ENCODE measurements at places on chromosomes 6 and 20.

- no peak for DNase-seq
Observed at GRCh38 chr20:23971310-23971709, 17.3 kb downstream of the GGTLC1 start.

DNA sequence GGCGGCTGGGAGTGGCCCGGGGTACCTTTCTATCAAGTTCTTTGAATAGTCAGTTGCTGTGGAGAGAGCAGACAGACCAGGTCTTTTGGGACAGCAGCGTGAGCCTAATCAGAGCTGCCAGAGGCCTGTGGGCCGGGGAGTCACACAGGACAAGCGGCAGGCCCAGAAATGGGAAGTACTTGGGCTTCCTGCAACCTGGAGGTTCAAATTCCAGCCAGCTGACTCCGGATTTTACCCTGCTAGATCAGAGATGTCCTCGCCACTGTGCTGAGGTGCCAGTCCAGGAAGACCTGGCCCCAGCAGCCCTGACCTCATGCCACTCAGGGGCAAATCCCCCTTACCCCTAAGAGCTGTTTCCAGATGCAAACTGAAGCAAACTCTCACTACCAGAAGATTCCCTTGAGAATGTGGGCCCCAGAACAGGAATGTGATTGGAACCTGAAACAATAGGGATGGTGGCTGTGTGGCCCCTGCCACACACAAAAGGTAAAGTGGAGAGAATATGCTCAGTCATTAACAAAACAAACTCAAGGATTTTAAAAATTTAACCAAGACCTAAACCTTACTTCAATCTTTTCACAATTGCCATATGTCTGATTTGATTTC is 9.7 kb downstream of the BEND3 start:
- no peak for DNase-seq

- DNase-seq, result no peak
Observed at GRCh38 chr6:75101896-75102295, 104.0 kb downstream of the COL12A1 start.

- DNase-seq, result no peak
Observed at GRCh38 chr20:38271608-38272120, 11.1 kb upstream of the KIAA1755 start.

DNA sequence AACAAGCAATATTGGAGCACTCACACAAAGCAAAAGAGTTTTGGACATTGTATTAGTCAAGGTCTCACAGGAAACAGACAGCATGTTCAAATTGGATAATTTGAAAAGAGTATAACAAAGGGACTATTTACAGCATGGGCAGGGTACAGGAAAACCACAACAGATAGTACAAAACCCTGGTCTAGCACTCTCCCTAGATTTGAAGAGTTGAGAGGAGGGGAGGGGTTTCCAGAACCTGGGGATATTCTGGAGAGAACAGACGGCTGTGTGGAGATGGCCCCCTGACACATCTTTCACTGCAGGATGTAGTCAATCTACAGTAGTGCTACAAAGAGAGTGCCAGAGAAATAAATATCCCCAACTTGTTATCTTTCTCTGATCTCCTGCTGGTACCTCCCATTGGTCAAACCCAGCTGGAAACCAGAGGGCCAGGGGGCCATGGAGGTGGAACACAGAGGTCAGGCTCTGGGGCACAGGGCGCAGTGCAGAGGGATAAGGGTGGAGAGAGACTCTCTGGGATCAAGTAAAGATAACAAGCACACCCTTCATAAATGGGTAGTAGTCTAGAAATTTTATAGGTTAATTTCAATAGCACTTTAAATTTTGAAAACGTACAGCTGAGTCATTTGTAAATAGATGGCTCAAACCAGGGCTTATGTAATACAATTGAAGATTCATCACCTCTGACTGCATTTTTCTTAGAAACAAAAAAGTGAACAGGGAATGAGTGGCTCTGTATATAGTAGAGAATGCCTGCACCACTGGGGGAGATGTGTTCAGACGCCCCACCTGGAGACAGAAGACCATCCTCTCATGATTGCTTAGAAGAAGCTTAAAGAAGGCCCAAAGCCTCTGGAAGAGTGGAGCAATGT is 25.7 kb downstream of the RCAN2 start:
- DNase-seq, result no peak

DNA sequence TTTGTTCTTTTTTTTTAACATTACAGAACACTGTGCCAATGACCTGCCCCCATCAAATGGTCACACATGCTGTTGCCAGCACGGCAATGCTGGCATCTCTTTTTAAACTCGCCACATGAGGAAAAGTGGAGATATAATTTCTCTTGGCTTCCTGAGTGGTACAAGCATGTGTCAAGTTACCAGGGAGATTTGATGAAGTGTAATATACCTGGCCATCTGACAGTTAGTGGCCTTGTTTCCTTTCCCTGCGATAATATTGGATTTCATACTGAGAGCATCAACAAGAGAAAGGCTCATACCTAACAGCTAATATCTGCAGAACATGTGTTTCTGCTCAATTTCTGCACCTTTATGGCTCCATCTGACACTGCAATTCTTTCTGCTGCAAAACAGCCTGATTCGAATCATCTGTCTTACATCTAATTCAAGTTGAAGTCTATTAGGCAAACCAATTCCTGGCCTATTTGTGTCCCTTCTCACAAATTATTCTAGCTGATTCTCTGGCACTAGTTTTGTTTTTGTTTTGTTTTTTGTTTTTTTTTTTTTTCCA is 519.5 kb downstream of the PREX1 start:
- DNase-seq, result no peak

DNA sequence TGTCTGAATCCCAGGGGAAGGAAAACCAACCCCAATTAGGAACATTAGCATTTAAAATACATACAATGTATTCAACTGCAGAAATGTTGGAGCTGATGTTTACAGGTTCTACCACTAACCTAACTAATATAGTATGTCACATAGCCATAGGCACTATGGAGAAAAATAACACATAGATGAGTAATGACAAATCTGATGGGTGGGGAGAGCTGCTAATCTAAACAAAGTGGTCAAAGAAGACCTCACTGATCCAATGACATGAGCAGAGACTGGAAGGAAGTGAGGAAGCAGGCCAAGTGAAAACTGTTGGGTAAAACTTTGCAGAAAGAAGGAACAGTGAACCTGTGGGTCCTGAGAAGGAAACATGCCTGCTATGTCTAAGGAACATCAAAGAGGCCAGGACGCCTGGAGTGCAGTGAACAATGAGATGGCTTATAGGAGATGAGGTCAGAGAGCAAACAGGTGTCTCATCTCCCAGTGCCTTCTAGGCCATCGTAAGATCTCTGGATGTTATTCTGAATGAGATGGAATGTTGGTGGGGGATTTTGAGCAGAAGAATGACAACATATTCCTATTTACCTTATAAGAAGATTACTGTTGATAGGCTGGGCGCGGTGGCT is 135.7 kb downstream of the ALDH8A1 start:
- no peak for DNase-seq

DNA sequence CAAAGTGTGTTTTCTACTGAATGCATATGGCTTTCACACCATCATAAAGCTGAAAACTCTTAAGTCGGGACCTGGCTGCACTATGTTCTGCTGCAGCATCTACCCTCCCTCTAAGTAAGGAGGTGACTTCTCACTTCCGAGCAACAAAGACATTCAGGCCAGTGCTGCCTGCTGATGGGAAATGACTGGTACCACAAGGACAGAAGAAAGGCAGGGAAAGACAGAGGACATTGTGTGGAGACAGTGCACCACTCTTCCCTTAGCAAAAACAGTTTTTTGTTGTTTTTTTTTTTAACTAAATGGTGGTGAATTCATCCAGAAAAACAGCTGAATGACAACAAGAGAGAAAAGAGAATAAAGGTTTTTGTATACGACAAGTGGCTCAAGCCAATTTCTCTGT is 81.5 kb downstream of the MAP7 start:
- no peak for DNase-seq

- DNase-seq, result no peak
Observed at GRCh38 chr20:54105653-54106052, 35.3 kb upstream of the BCAS1 start.

GRCh38 chr20:44962483-44962882 is 2.3 kb upstream of the TOMM34 start:
- DNase-seq, result no peak

GRCh38 chr6:52839124-52840055 is 1.2 kb downstream of the GSTA5 start:
- DNase-seq, result peak; percentile 55

DNA sequence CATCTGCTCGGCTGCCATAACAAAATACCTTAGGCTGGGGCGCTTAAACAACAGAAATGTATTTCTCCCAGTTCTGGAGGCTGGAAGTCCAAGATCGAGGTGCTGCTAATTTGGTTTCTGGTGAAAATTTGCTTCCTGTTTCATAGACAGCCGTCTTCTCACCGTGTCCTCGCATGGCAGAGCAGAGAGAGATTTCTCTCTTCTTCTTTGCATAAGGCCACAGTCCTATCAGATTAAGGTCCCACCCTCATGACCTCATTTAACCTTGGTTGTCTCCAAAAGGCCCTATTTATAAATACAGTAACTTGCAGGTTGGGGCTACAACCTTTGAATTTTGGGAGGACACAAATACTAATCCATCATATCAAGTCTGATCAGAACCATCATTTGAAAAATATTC is 544.3 kb downstream of the KIF16B start:
- no peak for DNase-seq

DNA sequence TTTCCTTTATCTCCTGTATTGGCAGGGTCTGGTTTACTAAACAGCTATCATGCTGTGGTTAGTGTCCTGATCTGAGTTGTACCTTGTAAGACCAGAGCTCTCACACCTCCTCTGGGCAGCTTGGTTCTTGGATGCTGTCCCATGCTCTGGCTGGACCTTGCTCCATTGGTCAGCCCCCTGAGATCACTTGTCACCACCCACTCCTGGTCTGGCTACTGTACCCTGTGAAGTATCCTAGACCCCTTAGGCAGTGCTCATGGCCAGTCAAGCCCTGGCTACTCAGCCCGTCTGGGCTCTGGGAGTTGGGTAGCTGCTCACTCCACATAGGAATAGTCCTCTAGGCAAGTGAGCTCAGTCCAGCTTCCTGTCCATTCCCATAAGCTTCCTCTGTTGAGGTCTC is 31.1 kb downstream of the ADGRF4 start:
- no peak for DNase-seq

DNA sequence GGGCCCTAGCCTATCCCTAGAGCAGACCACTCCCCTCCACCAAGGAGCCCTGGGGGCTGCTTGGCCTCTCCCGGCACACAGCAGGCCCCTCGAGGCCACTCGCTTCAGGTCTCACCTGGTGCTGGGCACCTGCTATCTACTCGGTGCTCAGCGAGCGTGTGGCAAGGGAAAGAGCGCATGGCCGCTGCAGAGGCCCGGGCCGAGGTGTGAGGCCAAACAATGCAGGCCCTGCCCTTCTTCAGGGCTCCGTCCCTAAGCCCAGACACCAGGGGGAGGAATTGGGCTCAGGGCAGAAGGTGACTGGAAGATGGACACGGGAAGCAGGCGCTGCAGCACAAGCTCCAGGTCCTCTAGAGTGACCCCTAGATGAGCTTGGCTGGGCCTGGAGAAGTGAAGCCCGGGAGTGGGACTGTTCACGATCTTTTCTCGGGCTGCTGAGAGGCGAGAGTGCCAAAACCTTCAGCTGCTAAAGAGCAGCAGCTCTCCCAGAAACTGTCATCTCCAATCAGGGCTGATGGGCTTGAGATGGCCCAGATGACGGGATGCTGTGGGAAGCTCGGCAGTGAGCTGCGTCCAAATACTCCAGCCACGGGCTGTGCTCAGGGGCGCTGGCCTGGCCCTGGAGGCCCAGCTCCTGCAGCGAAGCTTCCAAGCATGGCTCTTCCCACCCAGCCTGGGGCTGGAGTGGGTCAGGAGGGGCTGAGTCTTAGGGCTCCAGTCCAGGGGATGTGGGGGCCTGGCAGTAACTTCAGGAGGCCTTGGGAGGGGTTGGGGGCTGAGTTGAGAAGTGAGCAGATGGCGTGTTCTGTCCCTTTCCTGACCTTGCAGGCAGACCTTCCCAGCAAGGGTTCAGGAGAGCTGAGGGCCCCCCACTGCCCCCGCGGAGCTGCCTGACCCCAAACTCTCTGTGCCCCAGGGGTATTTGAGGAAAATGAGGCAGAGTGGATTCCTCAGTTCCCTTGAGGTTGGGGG is 43.7 kb downstream of the APCDD1L start:
- no peak for DNase-seq

DNA sequence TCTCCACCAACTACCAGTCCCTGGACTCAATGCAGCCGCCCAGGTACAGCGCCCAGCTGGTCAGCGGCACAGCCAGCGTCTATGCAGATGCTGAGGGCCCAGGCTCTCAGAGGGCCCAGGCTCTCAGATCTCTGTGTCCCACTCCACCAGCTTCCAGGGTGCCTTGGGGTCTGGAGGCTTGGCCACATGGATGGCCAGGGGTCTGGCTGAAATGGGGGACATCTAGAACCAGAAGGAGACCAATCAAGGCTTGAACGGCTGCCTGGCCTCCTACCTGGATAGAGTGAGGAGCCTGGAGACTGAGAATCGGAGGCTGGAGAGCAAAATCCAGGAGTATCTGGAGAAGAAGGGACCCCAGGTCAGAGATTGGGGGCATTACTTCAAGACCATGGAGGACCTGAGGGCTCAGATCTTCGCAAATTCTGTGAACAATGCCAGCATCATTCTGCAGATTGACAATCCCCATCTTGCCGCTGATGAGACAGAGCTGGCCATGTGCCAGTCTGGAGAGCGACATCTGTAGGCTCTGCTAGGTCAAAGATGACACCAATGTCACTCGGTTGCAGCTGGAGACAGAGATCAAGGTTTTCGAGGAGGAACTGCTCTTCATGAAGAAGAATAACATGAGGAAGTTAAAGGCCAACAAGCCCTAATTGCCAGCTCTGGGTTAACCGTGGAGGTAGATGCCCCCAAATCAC is 44.1 kb upstream of the GRM4 start:
- DNase-seq, result no peak

- DNase-seq, result no peak
Observed at GRCh38 chr6:24788031-24788665, 10.6 kb downstream of the ARMH2 start.

- no peak for DNase-seq
Observed at GRCh38 chr6:27238010-27238983, 9.2 kb upstream of the PRSS16 start.

DNA sequence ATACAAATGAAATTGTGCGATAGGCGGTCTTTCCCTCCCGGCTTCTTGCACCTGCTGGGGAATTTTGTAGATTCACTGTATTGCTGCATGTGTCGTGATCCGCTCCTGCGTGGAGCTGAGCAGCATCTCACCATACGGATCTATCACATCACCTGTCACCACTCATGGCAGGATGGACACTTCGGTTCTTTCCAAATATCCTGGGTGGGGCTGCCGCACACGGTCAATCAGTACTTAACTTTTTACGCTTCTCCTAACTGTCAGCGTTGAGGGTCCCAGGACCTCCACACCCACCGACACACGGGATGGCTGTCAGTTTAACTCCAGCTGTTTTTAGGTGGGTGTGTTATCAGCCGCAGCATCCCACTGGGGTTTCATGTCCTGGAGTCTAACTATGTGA is 19.2 kb downstream of the TAF4 start:
- DNase-seq, result no peak

DNA sequence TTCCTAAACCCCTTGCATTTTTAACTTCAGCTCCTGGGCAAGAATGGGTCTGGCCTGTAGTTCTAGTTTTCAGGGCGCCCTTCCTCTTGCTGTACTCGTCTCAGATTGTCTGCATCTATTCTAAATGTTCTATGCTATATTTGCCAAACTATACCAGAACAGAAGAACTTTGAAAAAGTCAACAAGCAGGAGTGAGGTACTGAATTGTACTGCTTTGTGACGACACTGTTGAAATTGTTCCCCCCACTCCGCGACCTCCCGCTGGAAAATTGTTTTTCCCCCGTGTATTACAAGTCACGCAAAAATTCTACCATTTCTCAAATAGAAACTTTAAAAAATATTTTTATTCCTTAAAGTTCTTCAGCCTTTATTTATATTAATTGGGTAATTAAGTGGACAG is 73.9 kb downstream of the CBFA2T2 start:
- no peak for DNase-seq

GRCh38 chr6:133368664-133369063 is 127.5 kb downstream of the EYA4 start:
- DNase-seq, result no peak

All from activated CD8-positive, alpha-beta memory T cell treated with anti-CD3 and anti-CD28 coated beads, Interleukin-2, amount 10 ng/mL, durations not matched to agents 7 days and 5 days (primary cell).